Left renal pelvis (tissue), 4 donors: ENCODE measurements at places on chromosomes 6 and 20. TPM values are rescaled to one million over a fixed set of nuclear protein-coding genes. Genes with fewer than 3 reads are reported as not detected.

- DNase-seq = no peak
These were observed 103.1 kb upstream of the PLEKHG1 start for GRCh38 chr6:150496629-150497028.

- DNase-seq = no peak
These were observed 229.6 kb upstream of the TAB2 start for GRCh38 chr6:149087898-149088297.

DNA sequence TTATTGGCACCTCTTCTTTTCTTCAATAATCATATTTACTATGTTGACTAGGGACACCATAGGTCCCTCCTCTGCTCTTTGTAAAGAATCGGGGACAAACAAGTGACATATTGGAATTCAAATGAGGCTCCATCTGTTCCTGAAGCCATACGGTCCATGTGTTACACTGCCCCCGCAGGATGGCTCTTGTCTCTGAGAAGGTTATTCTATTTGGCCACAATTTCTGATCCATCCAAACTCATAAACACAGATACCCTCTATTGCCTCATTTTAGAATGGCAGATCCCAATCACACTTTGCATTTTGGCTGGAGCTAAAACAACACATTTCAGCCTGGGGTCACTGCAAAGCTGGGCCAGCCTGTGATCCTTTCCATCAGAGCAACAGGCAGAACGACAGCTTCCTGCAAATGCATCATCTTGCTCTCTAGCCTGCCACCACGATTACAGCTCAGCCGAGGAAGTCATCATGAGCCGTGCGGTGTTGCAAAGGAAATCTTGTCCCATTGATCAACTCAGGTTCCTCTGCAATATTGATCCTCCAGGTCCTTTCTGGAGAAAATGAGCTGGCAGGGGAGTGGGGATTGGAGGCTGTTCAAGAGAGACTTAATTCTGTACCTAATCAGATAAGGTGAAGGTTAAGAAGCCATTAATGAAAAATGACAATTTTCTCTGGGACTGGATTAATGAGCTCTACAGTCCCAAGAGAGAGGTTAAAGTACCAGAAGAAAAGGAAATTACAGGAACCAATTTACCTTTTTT is 73.1 kb downstream of the AGPAT4 start:
- DNase-seq = no peak

KCNQ5 gene
- polyA plus RNA-seq = 0.42 TPM
